AG10803 (cell line): ENCODE measurements at places on chromosomes 12 and 14.

- DNase-seq: no peak
These were observed 87.0 kb upstream of the EEA1 start for GRCh38 chr12:93015871-93016751.

GRCh38 chr14:24329736-24330135 is 5.1 kb downstream of the ADCY4 start:
- DNase-seq: no peak

GRCh38 chr12:71702590-71702989 is 16.7 kb downstream of the TMEM19 start:
- DNase-seq: no peak

GRCh38 chr14:24162093-24162492 is 1.0 kb downstream of the IRF9 start:
- peak; percentile 26 for DNase-seq

- no peak for DNase-seq
These were observed 67.4 kb downstream of the DAD1 start for GRCh38 chr14:22521449-22522239.

DNA sequence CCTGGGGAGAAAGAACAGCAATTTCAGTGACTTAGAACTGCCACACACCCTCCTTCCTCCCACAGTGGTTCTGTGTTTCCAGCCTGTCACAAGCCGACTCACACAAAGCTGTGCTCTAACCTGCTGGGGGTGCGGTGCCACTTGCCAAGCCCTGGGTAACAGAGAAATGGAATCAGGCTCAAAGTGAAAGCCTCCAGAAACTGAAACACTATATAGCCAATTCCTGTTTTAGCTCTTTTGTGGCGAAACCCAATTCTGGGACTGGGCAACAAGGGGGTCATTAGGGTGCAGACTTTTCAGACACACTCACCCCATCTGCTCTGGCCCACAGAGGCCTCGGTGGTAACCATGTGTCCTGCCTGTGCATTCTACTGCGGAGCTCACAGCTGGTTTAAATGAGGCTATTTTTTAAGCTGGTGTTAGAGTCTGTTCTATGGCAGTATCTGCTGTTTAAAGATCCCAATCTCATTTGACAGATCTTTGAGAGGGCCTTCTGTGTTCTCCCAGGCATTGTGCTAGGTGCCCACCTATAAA is 15.2 kb upstream of the ACTR6 start:
- DNase-seq: peak; percentile 34

GRCh38 chr14:78683206-78683605 is 513.0 kb downstream of the NRXN3 start:
- DNase-seq: no peak

DNA sequence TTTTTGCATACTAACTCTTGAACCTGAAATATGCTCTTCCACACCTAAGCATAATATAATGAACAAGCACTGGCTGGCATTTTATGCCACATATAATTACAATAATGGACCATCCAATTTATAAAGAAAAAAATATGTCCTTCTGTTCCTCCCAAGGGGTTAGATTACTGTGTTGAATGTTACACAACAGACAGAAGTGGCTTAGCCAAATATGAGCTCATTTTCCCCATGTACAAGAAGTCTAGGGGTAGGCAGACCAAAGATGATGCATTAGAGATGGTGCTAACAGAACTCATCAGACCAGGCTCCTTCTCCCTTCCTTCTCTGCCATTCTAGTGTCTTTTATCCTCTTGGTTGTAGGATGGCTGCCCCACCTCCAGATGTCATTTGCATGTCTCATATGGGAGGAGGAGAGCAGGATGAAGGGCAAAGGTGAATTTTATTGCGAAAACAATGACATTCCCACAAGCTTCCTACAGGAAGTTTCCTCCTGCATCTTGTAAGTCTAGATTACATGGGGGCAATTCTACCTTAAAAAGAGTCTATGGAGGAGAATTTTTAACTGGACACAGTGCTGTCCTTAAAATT is 43.9 kb upstream of the SLC2A13 start:
- no peak for DNase-seq

DNA sequence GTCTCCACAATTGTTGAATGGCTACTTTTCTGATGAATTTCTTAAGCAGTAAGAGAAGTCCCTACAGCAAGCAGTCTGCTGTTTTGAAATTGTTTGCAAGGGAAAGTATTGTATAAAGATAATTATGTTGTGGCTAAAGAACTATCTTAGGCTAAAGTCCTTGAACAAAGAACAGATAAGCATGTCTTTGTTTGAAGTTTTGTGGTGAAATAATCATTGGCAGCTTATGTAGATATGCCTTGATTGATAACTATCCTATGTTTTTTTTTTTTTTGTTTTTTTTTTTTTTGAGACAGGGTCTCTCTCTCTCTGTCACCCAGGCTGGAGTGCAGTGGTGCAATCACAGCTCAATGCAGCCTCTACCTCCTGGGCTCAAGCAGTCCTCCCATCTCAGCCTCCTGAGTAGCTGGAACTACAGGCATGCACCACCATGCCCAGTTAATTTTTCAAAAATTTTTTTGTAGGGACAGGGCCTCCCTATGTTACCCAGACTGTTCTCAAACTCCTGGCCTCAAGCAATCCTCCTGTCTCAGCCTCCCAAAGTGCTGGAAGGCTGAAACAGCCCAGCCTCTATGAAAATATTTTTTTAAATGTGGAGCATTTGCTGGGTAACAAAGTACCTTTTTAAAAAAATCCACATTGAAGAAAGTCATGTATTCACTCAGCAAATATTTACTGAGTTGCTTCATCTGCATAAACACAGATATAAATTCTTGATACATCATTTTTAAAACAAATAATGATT is 80.8 kb downstream of the LLPH start:
- no peak for DNase-seq

DNA sequence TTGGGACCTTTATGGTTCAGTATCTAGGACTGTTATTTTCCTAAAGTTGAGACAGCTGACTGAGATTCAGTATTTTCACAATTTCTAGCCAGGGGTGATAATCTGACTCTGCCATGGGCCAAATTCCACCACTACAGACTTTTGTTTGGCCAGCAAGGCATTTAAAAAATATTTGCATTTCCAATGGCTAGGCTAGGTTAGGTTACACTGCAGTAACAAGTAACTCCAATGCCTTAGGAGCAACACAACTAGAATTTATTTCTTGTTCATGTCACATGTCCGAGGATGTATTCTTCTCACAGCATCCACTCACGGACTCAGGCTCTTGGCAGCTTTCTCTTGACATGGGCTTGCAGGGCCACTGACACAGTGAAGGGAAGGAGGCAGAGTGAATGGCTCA is 83.0 kb downstream of the CPSF2 start:
- DNase-seq: no peak

DNA sequence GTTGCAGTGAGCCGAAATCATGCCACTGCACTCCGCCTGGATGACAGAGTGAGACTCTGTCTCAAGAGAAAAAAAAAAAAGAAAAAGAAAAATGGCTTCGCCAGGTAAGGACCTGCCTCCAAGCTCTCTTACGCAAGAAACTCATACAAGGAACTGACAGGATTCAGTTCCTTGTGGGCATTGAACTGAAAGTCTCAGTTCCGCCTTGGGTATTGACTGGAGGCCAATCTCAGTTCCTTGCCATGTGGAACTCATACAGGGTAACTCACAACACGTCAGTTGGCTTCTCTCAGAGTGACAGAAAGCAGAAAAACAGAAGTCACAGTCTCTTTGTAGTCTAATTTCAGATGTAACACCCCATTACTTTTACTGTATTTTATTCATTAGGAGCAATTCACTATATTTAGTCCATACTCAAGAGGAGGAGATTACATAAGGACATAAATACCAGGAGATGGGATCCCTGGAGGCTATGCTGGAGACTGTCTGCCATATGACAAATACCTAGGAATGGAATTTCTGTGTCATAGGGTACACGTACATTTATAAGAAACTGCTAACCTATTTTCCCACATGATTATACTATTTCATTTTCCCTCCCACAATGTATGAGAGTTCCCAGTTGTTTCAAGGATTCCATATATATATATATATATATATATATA is 11.4 kb upstream of the NOPCHAP1 start:
- DNase-seq: peak; percentile 67

DNA sequence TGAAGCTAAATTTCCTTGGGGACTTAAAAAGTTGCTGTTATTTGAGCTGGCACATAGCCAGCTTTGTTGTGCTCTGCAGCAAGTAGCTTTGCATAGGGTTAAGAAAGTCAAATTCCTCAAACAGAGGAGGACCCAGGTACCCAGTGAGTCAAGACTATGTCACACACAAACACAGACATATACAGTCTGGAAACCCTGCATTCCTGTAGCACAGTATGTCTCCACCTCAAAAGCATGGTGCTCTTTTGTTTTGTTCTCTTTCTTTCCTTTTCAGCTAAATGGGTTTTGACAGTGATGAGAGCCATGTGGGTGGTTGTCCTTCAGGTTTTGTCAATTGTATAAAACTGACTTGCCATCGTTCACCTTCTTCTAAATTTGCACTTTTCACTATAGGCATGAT is 179.6 kb upstream of the DIO2 start:
- peak; percentile 53 for DNase-seq

GRCh38 chr12:95975491-95975890 is 20.7 kb downstream of the HAL start:
- no peak for DNase-seq

DNA sequence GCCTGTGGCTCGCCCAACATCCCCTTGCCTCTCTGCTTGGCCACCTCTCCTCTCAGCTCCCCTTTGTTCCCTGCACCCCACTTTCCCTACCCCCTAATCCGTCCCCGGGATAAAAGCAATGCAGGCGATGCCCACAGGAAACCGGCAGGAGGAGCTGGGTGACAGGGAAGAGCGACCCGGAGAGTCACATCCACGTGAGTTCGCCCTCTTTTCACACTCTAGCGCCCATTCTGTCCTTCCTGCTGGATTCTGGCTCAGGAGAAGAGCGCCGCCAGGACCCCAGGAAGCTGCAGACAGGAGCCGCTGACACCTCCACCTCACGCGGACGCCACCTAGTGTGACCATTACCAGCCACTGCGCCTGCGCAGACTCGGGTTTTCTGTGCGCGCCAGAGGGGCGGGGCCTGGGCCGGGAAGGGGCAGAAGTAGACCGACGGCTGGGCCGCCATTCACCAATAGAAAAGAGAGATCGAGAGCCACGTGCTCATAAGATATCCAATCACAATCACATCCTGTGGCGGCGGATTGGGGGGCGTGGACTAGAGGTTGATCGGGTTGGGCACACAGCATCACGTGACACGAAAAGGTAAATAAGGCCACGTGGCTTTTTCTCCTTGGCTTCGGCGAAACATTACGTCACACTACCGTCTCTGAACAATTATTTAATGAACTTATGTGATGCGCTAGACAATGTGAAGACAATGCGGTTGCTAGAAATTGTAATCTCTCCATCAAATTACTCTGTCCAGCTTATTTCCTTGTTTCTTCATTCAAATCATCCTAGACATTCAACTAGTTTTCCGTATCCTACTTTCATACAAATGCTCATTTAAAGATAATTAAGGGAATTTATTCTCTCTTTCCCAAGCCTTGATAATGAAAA is 10.1 kb downstream of the PLA2G1B start:
- peak; percentile 98 for DNase-seq

DNA sequence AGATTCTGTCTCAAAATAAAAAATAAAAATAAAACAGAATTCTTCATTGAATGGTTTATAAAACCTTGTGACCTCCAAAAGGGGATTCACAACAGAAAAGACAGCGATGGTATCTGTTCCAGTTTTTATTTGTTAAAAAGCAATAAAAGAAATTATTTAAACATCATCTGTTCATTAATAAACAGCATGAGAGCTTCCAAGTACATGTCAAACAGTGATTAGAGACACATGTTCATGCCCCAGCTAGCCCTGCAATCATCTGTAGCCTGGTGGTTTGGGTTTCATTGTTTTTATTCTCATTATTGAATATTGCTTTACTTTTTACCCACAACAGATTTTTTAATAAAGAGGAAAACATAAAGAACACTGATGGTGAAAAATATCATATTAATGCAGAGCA is 173.3 kb downstream of the ANO2 start:
- DNase-seq: no peak

GRCh38 chr12:51898937-51899336 is 8.4 kb upstream of the ACVRL1 start:
- peak; percentile 83 for DNase-seq

GRCh38 chr12:80794551-80794950 is 77.8 kb downstream of the MYF5 start:
- no peak for DNase-seq

GRCh38 chr14:90412058-90412457 is 15.2 kb downstream of the CALM1 start:
- peak; percentile 34 for DNase-seq

DNA sequence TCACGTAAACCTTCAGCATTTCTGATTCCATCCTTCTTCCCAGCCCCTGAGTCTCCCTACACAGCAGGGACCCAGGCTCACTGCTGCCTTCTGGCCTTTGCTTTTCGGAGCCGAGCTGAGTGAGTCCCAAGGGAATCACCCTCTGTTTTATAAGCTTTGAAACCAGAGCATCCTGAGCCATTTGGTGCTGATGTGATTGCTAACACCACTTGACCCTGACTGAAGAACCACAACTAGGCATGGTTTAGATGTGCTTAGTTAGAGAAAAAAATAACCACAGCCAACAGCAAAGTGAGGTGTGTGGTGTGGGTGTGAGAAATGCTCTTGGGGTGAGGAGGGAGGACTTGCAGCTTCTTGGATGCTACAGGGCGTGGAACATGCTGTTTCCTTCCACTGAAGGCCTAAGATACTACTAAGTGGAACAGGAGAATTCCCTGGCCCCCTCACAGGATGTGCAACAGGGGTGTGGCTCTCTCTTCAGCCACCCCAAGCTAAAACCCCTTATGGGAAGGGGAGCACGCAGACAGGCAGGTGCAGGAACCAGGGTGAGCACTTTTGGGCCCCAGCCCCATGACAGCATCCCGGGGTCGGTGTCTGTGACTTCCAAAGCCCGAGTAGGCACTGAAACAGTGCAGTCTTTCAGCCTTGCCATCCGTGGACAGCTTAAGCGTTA is at the start of gene TC2N:
Gene TC2N, minus strand, starts transcription at position 221 of the 673 bp plus-strand sequence. CDS start 53,767 bp downstream, outside the sequence.
- DNase-seq: no peak

- DNase-seq: peak; percentile 22
These were observed 88.1 kb upstream of the ETV6 start for GRCh38 chr12:11561411-11561810.

DNA sequence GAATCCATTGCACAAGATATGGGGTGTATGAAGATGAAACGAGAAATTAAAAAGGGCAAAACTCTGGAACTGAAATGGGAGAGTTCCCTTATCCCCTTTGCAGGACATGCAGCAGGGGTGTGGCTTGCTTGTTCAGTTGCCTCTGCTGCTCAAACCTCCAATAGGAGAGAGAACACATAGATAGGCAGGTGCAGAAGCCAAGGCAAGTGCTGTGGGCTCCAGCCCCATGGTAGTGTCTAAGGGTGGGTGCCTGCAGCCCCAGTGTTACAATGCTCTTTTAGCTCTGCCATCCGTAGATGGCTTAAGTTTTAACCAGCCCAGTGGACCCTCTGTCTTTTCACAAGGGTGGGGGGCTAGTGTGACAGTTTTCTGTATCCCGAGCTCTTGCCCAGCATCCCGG is 69.7 kb downstream of the CMAS start:
- no peak for DNase-seq

DNA sequence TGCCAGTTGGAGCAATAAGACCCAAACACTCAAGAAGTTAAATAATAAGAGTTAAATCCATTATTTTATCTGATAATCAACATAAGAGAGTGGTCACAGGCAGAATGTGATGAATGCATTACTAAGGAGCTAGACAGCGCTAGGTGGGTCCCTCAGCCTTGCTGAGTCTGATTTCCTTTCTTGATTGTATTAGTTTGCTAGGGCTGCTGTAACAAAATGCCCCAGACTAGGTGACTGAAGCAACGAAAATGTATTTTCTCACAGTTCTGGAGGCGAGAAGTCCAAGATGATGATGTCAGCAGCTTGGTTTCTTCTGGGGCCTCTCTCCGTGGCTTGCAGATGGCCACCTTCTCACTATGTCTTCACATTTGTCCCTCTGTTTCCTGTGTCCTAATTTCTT is 8.2 kb upstream of the CCDC177 start:
- no peak for DNase-seq

GRCh38 chr12:94139816-94140215 is 8.6 kb upstream of the PLXNC1 start:
- DNase-seq: no peak
